Spleen (tissue), 13 donors: ENCODE measurements at places on chromosomes 12 and 14. TPM values are rescaled to one million over a fixed set of nuclear protein-coding genes. Genes with fewer than 3 reads are reported as not detected.

The KIF26A gene
- total RNA-seq, result 9.8 TPM

The C1S gene
- total RNA-seq, result 451 TPM

The NDUFA12 gene
- total RNA-seq, result 118 TPM

The C12orf76 gene
- total RNA-seq, result 19.9 TPM

The PNP gene
- 81.3 TPM for total RNA-seq

The MUCL1 gene
- not detected for total RNA-seq

The GLT1D1 gene
- 21.3 TPM for total RNA-seq

The OR6C2 gene
- not detected for total RNA-seq

The EPYC gene
- not detected for total RNA-seq

The B4GALNT3 gene
- 1.8 TPM for total RNA-seq

DNA sequence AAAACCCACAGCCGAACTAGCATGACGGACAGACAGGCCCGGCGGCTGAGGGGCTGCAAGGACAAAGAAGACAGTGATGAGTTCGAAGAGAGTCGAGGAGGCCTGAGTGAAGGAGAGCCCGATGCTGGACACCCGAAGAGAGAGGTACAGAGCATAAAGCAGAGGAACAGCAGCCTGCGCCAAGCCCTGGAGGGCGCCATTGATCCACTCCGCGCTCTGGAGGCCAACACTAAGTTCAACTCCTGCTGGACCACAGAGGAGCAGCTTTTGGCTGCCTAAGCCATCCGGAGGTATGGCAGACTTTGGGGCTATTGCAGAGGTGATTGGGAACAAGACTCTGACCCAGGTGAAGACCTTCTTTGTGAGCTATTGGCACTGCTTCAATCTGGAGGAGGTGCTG lies 7.8 kb upstream of the PLXNC1 start:
- peak; percentile 84 for DNase-seq

GRCh38 chr12:22766911-22767420 lies 142.0 kb downstream of the ETNK1 start:
- DNase-seq, result no peak

GRCh38 chr12:52274521-52275120 lies at the start of gene KRT86:
Gene KRT86, plus strand, starts transcription at chr12:52274645. Its CDS starts 27,272 bp downstream, at chr12:52301917.
- DNase-seq, result peak; percentile 25

- DNase-seq, result no peak
Measured at GRCh38 chr14:33617154-33617553, 333.7 kb downstream of the EGLN3 start.

- peak; percentile 42 for DNase-seq
Measured at GRCh38 chr14:73747379-73748211, 33.4 kb upstream of the PNMA1 start.

GRCh38 chr12:31867292-31867691 lies 91.9 kb upstream of the RESF1 start:
- no peak for DNase-seq

DNA sequence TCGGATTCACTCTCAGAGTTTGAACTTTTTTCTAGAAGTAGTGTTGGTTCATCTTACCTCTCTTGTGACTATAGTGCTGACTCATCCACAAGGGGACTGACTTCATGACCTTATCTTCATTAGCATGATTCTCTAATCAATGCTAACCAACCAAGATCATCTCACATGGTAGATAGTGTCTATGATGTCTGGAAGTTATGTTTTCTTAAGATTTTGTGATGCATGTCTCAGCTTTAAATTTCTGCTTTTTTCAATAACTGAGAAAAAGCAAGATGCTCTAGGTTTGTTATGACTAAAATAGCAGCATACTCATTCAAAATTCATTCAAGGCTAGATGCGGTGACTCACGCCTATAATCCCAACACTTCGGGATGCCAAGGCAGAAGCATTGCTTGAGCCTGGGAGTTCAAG lies 12.3 kb upstream of the SLC35E3 start:
- DNase-seq, result no peak

- DNase-seq, result no peak
Measured at GRCh38 chr12:30023186-30023585, 239.4 kb upstream of the TMTC1 start.

DNA sequence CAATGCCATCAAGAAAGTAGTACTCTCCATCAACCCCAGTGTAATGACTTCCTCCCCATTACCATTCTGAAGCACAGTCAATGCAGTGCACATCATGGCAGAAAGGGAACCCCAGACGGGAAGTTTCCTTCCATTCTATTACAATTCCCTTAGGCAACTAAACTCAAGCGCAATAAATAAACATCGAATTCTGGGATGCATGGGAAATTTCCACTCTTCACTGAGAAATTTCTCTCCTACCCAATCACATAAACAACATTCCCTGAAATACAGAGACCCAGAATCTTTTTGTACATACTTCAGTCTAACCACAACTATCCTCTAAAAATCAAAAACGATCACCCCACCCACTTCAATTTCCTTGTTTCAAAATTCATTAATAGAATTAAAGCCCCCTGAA lies 20.0 kb downstream of the SARNP start:
- no peak for DNase-seq

GRCh38 chr14:103362780-103363179 lies 22.4 kb upstream of the MARK3 start:
- no peak for DNase-seq

DNA sequence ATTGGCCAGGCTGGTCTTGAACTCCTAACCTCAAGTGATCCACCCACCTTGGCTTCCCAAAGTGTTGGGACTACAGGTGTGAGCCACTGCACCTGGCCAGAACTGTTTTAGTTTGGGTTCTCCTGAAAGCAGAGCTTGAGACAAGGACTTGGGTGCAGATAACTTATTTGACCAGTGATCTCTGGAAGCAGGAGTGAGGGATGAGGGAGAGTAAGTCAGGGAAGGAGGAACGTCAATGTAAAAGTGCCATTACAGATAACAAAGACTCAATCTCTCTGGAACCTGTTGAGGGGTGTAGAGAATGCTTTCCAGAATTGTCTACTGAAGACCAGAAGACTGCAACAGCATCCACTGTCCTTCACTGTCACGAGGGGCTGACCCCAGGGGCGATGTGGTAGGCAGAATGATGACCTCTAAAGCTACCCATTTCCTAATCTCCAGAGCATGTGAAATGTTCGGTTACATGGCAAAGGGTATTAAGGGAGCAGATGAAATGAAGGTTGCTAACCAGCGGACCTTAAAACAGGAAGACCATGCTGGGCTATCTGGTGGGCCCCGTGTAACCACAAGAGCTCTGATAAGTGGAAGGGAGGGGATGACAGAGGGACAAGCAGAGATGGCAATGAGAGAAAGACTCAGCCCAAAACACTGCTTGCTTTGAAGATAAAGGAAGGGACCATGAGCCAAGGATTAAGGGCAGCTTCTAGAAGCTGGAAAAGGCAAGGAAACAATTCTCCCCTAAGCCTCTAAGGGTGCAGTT lies 207.8 kb downstream of the RBM19 start:
- no peak for DNase-seq

- DNase-seq, result no peak
Measured at GRCh38 chr12:116261525-116262100, 15.9 kb downstream of the MED13L start.

DNA sequence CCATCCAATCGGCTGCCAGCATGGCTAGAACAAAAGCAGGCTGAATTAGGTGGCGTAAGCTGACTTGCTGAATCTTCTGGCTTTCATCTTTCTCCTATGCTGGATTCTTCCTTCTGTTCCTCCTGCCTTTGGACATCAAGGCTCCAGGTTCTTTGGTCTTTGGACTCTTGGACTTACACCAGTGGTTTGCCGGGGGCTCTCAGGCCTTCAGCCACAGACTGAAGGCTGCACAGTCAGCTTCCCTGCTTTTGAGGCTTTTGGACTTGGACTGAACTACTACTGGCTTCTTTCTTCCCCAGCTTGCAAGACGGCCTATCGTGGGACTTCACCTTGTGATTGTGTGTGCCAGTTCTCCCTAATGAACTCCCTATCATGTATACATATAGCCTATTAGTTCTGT lies 42.0 kb downstream of the RPS6KA5 start:
- DNase-seq, result no peak

DNA sequence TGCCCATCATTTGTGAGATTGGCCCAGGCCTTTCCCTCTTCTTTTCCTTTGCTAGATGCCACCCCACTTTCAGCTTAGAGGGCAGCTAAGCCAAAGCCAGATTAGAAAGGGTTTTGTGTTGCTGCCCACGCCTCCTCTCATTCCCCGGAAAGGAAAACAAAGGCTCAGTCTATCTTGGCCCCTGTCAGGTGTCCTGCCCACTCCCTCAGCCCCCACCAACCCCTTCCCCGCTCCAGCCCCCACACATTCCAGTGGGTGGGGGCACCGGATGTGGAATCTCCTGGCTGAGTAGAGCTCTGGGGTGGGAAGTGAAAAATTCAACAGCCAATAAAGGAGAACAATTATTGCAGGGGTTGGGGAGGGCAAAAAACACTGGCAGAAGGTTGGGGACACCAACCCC lies 2.2 kb downstream of the BLOC1S1 start:
- peak; percentile 60 for DNase-seq

DNA sequence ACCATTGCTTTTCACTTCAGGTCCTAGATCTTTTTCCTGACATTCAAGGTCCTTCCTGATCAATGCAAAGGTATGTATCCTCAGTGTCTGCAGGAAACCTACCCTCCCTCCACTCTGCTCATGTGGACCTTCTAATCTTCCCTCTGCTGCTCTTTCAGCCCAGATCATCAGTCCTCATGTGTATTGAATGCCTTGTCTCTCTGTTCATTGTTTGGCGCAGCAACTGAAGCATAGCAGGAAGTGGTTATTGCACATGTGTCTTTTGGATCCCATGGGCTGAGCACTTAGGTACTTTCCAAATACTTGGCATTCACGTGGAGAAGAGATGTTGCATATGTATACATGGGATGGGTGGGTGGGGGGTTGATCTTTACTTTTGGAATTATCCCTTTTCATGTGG lies 4.3 kb upstream of the NIN start:
- DNase-seq, result no peak

DNA sequence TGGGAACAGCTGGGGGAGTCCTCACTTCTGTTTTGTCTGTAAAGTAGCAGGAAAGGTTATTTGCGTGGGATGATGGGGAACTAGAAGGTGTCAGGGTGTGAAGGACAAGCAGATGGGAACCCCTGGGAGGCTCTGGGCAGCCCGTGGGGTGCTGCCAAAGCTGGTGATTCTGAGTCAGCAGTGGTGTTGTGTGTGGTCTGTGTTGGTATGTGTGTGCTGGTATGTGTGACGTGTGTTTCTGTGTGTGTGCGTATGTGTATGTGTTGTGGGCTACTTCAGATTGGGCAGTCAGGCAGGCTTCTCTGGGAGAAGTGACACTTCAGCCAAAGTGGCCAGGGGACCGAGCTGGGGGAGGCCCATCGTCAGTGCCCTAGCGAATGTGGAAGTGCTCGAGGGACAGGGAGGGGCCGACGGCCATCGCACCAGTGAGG lies 15.3 kb upstream of the BDKRB2 start:
- DNase-seq, result no peak

DNA sequence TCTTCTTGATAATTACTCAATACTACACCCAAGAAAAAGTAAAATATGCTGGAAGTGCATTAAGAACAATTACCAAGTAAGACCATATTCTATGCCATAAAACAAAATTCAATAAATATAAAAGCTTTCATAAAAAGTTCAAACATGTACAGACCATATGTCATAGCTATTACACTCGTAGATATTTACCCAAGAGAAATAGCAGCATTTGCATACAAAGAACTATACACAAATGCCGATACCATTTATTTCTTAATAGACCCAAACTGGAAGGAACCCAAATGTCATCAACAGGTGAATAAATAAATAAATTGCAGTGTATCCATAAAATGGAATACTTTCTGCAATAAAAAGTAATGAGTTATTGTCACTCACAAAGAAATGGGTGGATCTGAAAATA lies 78.3 kb upstream of the SLC16A7 start:
- DNase-seq, result no peak

DNA sequence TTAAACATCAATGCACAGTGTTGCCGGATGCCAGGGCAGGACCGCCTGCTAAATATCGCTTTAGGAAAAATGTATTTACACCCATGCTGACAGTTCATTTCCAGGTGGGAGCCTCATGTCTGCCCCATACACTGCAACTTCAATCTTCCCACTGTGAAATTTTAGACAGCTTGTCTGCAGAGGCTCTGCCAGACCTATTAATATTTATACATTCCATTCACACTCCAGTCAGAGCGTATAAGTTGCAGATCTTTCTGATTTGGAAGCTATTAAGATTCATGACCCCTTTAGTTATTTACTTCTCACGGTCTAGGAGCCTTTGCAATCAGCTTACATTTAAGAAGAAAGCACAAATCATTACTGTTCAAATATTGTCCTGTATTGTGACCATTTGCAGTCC lies 357.4 kb downstream of the ATP23 start:
- DNase-seq, result no peak

DNA sequence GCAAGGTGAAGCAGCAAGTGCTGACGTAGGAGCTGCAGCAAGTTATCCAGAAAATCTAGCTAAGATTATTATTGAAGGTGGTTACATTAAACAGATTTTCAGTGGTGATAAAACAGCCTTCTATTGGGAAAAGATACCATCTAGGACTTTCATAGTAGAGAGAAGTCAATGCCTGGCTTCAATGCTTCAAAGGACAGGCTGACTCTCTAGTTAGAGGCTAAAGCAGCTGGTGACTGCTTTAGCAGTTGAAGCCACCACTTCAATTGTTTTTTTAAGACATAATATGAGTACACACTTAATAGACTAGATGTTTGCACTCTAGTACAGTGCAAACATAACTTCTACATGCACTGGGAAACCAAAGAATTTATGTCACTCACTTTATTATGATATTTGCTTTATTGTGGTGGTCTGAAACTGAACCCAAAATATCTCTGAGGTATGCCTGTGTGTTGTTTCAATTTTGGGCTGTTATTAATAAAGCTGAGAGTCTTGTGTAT lies 1026.9 kb upstream of the FOXG1 start:
- no peak for DNase-seq

DNA sequence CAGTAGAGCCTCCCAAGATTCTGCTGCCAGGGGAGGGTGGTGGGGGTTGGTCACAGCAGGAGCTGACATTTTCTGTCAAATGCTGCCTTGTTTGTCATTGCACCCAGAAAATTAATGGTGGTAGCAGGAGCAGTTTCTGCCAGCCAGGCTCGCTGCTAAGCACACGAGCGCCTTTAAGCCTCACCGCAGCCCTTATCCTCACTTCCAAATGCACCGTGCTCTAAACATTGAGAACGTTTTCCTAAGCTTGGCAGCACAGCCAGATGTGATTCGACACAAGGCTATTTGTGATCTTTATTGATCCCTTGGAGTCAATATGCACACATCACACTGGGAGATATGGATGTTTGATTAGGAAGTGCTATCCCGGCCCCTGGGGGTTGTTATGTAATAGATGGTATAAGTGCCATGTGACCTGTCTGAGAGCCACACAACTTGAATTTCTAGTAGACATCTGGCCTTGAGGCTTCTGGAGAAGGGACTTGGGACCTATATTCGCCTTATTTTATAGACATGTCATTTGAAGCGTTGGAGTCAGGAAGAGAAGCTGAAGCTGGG lies 31.6 kb upstream of the BEGAIN start:
- no peak for DNase-seq

GRCh38 chr14:98944989-98945388 lies 327.0 kb downstream of the BCL11B start:
- DNase-seq, result no peak

GRCh38 chr14:39302124-39302810 lies 68.6 kb downstream of the MIA2 start:
- no peak for DNase-seq

GRCh38 chr12:57479376-57480115 lies at the start of gene ARHGAP9:
Gene ARHGAP9, minus strand, starts transcription at chr12:57479866. Its CDS starts 460 bp downstream, at chr12:57479406.
- peak; percentile 83 for DNase-seq
